Renal cortex interstitium (tissue), 15 donors: ENCODE measurements at places on chromosomes 16 and 17. TPM values are rescaled to one million over a fixed set of nuclear protein-coding genes. Genes with fewer than 3 reads are reported as not detected.

Gene CIAO2B
- 103 TPM for polyA plus RNA-seq

Gene NRN1L
- polyA plus RNA-seq: 0.70 TPM

Gene ARHGAP23
- polyA plus RNA-seq: 53.2 TPM

Gene GRB2
- 94.8 TPM for polyA plus RNA-seq

Gene NME1
- polyA plus RNA-seq: 71.0 TPM

Gene ADAD2
- 0.30 TPM for polyA plus RNA-seq

Gene CORO1A
- 16.6 TPM for polyA plus RNA-seq

Gene TNFRSF12A
- polyA plus RNA-seq: 6.7 TPM

Gene ZNF287
- 8.6 TPM for polyA plus RNA-seq

Gene ALOX12B
- polyA plus RNA-seq: 1.5 TPM

Gene SCARF1
- 5.0 TPM for polyA plus RNA-seq

Gene FBXW10
- 0.80 TPM for polyA plus RNA-seq

Gene KRT17
- polyA plus RNA-seq: 12.0 TPM

Gene TLCD2
- polyA plus RNA-seq: 6.5 TPM

Gene HCRT
- polyA plus RNA-seq: not detected

Gene C1QTNF8
- not detected for polyA plus RNA-seq

Gene EVPLL
- 0.50 TPM for polyA plus RNA-seq

Gene CA5A
- polyA plus RNA-seq: 0.57 TPM

Gene APPBP2
- polyA plus RNA-seq: 58.5 TPM

Gene KIF2B
- not detected for polyA plus RNA-seq

Gene ACSM5
- 5.0 TPM for polyA plus RNA-seq

Gene PYDC1
- not detected for polyA plus RNA-seq

Gene SCN4A
- polyA plus RNA-seq: 1.3 TPM

Gene MYO15A
- polyA plus RNA-seq: 2.4 TPM

Gene NPW
- polyA plus RNA-seq: 8.2 TPM

Gene C17orf78
- 0.15 TPM for polyA plus RNA-seq

Gene ZNF469
- 1.8 TPM for polyA plus RNA-seq

Gene CIBAR2
- 0.37 TPM for polyA plus RNA-seq

Gene CEMP1
- polyA plus RNA-seq: 4.9 TPM

Gene GNAO1
- 6.9 TPM for polyA plus RNA-seq
